ENCODE measurements at places on chromosomes 6 and 20.

DNA sequence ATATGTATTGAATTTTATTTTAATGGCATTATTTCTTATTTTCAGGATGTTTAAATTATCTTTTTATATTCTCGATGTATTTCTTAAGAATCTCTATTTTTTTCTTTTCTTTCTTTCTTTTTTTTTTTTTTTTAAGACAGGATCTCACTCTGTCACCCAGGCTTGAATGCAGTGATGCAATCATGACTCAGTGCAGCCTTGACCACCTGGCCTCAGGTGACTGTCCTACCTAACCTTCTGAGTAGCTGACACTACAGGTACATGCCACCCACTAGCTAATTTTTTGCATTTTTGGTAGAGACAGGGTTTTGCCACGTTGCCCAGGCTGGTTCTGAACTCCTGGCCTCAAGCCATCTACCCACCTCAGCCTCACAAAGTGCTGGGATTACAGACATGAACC lies 143.8 kb upstream of the LAMA2 start:
- no peak for DNase-seq

DNA sequence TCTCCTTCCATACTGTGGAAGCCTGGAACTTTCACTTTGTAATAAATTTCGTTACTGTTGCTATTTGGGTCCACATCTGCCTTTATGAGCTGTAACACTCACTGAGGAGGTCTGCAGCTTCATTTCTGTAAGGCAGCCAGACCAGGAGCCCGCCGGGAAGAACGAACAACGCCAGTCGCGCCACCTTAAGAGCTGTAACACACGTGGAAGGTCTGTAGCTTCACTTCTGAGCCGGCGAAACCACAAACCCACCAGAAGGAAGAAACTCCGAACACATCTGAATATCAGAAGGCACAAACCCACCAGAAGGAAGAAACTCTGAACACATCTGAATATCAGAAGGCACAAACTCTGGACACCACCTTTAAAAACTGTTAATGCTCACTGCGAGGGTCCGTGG lies 589.9 kb upstream of the SLC35B3 start:
- DNase-seq = no peak

- no peak for DNase-seq
These were observed 48.9 kb upstream of the SYNDIG1 start for GRCh38 chr20:24420567-24420966.

GRCh38 chr20:41009946-41010345 lies 18.7 kb upstream of the TOP1 start:
- DNase-seq = peak; percentile 78

- no peak for DNase-seq
These were observed 7.5 kb downstream of the SYCP2 start for GRCh38 chr20:59925899-59926298.

DNA sequence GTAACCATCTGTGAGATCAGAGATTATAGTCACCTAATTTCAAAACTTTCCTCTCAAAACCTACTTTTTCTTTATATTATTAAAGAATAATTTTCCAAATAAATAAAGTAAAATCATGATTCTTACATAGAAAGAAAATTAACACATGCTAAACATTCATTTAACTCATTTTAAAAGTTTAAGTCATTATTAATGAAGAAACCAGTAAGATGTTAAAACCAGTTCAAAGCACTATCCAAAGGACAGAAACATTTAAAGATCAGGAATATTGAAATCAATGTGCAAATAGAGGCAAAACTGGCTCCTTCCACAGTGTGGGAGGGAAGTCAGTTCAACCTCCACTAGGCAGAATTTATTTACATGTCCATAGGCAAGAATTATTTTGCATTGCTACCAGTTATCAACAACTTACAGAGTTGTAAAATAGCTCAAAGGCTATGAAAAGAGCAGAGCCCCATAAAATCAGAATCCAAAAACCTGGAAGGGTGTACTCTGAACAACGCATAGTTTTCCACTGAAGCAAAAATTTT lies 146.9 kb downstream of the KHDC1L start:
- no peak for DNase-seq

DNA sequence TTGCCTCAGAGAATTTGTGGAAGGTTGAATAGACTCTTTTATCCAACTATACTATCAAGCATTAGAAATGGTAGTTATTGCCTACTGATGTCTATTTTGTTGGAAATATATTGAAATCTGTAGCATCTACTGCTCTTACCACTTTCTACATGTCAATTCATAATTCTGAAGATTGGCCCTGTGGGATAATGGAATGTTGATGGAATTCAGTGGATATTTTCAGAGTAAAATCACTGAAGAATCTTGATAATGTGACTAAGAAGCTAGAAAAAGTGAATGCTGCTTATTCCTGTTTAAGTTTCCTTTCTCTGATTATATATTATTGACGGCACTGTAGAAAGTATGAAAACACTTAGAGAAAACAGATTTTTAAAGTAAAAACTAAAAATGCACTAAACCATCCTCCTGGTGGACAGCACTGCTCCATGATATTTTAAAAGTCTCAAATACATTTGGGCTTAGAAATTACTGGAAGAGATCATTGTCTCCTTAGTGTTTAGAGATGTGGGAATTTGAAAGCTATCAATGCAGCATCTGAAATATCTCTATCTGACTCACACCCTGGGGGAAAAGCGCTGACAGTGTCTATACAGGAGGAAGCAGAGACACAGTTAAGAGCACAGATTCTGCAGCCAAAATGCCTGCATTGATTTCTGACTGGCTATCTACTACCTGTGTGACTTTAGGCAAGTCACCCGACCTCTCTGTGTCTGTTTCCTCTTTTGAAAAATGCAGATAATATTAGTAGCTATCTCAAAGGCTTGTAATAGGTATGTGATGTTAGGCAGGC lies 37.9 kb upstream of the RCAN2 start:
- no peak for DNase-seq

GRCh38 chr6:82878812-82879211 lies 186.8 kb downstream of the UBE3D start:
- no peak for DNase-seq

DNA sequence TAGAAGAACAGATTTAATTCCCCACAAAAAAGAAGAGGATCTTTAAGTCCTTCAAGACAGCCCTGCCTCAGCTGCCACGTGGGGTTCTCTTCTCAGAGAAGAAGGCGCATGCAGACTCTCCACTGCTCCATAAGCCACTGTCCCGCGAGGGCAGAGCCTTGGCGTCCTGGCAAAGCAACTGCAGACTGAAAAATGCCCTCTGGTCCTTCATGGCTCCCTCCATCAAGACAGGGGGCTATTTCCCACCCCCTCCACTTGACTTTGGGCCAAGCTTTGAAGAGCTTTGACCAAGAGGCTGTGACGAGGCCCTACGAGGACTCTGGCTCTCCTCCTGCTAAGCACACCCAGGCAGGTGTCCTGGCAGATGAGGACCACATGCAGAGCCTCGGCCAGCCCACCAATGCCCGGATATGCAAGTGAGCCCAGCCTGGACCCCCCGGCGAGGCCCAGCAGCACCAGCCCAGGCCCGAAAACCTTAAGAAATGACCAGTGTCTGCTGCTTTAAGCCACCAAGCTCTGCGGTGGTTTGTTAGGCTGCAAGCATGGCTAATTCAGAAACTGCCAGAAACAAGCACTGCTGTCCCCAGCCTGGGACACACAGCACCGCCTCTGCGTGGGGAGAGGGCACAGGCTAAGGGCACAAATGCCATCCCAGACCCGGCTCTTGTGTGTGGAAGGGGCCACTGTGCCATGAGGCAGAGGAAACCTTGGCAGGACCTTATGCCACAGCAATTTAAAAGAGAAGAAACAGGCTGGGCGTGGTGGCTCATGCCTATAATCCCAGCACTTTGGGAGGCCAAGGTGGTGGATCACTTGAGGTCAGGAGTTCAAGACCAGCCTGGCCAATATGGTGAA lies 16.1 kb downstream of the GMEB2 start:
- no peak for DNase-seq

- no peak for DNase-seq
These were observed 77.7 kb downstream of the EFHC1 start for GRCh38 chr6:52497652-52498408.

DNA sequence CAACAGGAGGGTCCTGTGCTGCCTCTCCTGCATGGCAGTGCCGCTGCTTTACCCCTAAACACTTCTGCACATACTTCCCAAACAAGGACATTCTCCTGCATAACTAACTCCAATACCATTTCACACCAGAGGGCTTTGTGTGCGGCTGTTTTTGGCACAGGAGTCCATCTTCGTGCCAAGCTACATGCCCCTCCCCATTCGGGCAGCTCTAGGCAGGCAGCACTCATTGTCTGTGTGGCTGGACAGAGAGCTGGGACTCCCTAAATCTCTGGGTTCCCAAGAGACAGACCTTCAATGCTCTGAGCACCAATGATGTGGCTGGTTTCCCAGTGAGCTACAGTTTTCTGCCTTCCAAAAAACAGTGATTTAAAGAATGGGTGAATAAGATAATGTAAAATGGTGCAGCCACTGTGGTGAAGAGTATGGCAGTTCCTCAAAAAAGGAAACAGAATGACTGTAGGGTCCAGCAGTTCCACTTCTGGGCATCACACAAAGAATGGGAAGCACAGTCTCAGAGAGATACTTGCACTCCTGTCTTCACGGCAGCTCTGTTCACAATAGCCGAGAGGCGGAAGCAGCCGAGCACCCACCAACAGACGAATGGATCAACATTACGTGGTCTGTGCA lies 80.3 kb upstream of the DUSP22 start:
- no peak for DNase-seq

- peak; percentile 48 for DNase-seq
These were observed 689 bp upstream of the BLOC1S5 start for GRCh38 chr6:8064638-8065518.

DNA sequence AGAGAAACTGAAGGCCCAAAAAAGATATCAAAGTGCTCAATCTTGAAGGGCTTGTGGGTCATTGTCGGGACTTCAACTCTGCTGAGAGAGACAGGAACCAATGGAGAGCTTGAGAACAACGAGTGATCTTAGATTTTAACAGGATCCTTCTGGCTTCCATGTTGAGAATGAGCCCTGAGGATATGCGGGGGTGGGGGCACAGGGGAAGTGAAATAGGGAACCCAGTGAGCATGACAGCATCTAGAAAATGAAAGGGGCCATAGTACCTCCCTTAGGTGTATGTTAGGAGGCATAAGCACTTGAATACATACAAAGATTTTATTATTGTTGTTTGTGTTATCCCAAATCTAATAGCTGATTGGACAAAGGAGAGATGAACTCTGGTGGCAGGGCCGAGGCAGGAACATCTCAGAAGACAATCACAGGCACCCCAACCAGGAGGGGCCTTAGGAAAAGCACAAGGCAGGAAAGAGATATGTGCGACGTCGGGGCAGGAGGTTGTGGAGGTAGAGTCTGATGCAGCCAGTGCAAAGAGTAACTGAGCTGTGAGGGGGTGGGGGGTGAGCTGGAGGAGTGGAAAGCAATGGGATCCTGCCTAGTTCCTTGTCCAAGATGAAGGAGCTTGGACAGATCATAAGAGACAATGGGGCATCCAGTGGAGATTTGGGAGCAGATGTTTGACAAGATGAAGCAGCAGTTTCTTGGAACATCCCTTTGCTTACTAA lies 10.4 kb downstream of the TGM6 start:
- no peak for DNase-seq

- no peak for DNase-seq
These were observed 191.8 kb downstream of the TMEM200A start for GRCh38 chr6:130557481-130558112.

Measured in Caco-2 (cell line).